Occipital lobe (tissue), 3 donors: ENCODE measurements at places on chromosomes 11 and 22. TPM values are rescaled to one million over a fixed set of nuclear protein-coding genes. Genes with fewer than 3 reads are reported as not detected.

Gene BIRC3
- 1.7 TPM for total RNA-seq

Gene B4GALNT4
- total RNA-seq, result 99.5 TPM

Gene GAL3ST3
- 14.0 TPM for total RNA-seq

Gene MOGAT2
- not detected for total RNA-seq

Gene KCNJ5
- total RNA-seq, result 1.6 TPM

Gene CALCA
- total RNA-seq, result not detected

Gene GNG3
- total RNA-seq, result 20.0 TPM

Gene OR10S1
- total RNA-seq, result not detected

Gene KCNJ1
- not detected for total RNA-seq

Gene PGA5
- not detected for total RNA-seq

Gene APOL3
- 2.5 TPM for total RNA-seq

Gene SHISAL1
- total RNA-seq, result 13.9 TPM

Gene RFPL2
- 0.31 TPM for total RNA-seq

Gene PAX6
- total RNA-seq, result 16.4 TPM

Gene KDM4D
- total RNA-seq, result 1.9 TPM

Gene CRYBA4
- total RNA-seq, result not detected

Gene CPSF7
- 25.1 TPM for total RNA-seq

Gene AMBRA1
- total RNA-seq, result 27.1 TPM

Gene OR52E1
- not detected for total RNA-seq

Gene MRGPRX4
- not detected for total RNA-seq

Gene SHANK2
- total RNA-seq, result 47.1 TPM

Gene TKFC
- total RNA-seq, result 10.6 TPM

Gene OR52I1
- total RNA-seq, result not detected

Gene ADM2
- not detected for total RNA-seq

Gene NPAS4
- 0.16 TPM for total RNA-seq

Gene SYT7
- 15.1 TPM for total RNA-seq

Gene H19
- total RNA-seq, result 10.8 TPM

Gene SLC22A12
- total RNA-seq, result not detected

Gene CREB3L1
- total RNA-seq, result 1.2 TPM
